ENCODE measurements at places on chromosomes 1 and 21. TPM values are rescaled to one million over a fixed set of nuclear protein-coding genes. Genes with fewer than 3 reads are reported as not detected.

Gene FCGR3B
- total RNA-seq = 3.8 TPM

Gene LPAR3
- total RNA-seq = 13.0 TPM

- no peak for DNase-seq
Observed at GRCh38 chr1:164310166-164310565, 248.8 kb upstream of the PBX1 start.

Gene KRTAP19-3
- total RNA-seq = 0.97 TPM

- DNase-seq = no peak
Observed at GRCh38 chr1:197559244-197559643, 216.0 kb downstream of the DENND1B start.

Gene ARHGEF16
- 11.5 TPM for total RNA-seq

Gene CADM3
- total RNA-seq = 11.0 TPM

GRCh38 chr1:78044796-78045562 is 787 bp upstream of the GIPC2 start:
- DNase-seq = no peak

DNA sequence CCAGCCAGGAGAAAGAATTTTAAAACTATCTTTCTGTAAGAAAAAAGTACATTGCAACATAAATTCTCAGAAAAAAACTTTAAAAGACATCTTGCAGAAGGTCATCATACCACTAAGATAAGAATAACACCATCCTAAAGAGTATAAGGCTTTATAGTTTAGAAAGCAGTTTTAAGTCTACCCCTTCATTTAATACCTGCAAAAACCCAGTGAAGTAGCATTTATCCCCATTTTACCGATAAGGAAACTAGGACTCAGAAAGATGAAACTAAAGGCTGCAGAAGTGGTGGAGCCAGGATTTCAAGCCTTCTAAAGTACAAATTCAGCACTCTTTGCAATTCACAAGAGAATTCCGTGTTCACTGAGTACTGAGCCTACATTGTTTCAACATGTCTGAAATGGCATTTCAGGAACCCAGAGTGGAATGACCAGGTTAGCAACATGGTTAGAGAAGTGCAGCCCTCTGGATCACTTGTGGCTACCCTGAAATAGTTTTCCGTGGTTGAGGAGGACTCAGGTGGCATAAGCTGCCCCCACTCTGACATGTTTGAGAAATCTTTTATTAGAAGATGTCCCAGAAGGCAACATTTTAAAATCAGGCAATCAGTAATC is 6.7 kb downstream of the MYCL start:
- peak; percentile 20 for DNase-seq

GRCh38 chr1:175341631-175342429 is 149.3 kb upstream of the KIAA0040 start:
- no peak for DNase-seq

DNA sequence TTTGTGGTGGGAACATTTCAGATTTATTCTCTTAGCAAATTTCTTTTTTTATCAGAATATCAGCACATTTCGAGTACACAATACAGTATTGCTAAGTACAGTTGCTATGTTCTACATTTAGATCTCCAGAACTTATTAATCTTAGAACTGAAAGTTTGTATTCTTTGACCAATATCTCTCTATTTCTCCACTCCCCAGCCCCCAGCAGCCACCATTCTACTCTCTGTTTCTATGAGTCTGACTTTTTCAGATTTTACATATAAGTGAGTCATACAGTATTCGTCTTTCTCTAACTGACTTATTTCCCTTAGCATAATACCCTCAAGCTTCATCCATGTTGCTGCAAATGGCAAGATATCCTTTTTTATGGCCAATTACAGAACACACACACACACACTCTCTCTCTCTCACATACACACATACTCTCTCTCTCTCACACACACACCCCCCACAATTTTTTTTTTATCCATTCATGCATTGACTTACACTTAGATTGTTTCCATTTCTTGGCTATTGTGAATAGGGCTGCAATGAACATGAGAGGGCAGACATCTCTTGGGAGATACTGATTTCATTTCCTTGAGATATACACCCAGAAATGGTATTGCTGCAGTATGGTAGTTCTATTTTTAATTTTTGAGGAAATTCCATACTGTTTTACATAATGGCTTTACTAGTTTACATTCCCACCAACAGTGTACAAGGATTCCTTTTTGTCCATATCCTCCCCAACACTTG is 15.7 kb downstream of the RPTN start:
- DNase-seq = no peak

- DNase-seq = peak; percentile 72
Observed at GRCh38 chr1:20440785-20441200, 45.2 kb downstream of the CAMK2N1 start.

- DNase-seq = no peak
Observed at GRCh38 chr1:242005866-242006535, 7.1 kb upstream of the MAP1LC3C start.

Gene DYNLT5
- total RNA-seq = not detected

DNA sequence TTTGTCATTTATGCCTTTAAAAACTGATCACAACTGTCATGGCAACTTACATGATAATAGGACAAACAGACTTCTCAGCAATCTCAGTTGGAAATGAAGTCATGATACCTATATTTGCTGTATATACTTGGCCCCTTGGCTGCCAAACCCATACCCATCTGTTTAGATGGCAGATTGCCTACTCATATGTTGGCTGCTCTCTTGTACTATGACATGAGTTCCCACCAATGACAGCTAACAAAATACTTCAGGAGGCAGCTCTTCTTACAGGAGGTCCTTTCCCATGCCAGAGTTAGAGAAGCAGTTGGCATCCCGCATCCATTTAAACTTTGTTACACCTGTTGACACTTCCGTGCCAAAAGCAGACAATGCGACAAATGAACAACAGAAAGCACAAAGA is 603.1 kb upstream of the ADGRL2 start:
- DNase-seq = no peak

DNA sequence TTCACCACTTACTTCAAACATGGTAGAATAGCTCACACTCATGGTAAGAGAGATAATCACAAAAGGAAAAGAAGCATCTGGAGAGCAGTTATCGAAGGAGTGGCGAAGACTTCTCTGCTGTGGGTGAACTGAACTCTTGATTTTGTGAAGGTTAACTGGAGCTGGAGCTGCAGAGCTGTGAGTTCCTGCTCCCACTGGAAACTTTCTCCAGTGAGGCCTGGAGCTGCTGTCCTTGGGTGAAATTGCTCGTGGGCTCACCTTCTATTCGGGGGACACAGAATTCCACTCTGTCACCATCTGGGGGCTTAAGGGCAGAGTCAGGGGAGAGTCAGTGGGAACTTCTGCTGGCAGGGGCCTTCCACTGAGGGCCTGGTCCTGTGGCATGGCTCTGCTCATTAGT is 45.9 kb downstream of the MAB21L3 start:
- DNase-seq = no peak

Gene SYF2
- total RNA-seq = 61.4 TPM

DNA sequence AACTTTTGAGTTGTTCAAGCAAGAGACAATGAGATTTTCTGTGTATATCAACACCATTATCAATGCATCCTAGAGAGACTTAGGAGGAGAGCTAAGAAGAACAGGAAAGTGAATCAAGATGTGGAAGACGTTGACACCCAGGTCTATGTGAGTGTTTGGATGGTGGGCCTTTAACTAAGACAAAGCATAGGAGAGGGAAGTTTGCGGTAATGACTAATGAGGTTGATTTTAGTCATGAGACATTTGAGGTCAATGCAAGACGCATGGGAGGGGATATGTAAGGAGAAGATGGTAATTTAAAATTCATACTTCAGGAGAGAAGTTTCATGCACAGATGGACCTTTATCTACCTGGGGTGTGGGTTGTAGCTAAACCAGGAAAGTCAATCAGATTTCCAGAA is 269.6 kb downstream of the VAV3 start:
- DNase-seq = no peak

GRCh38 chr1:217115404-217116380 is 392.5 kb upstream of the ESRRG start:
- no peak for DNase-seq

GRCh38 chr1:200161801-200162200 is 134.3 kb downstream of the NR5A2 start:
- no peak for DNase-seq

Gene ZSWIM5
- total RNA-seq = 1.9 TPM

GRCh38 chr1:150186789-150187559 is 37.3 kb downstream of the PLEKHO1 start:
- no peak for DNase-seq

DNA sequence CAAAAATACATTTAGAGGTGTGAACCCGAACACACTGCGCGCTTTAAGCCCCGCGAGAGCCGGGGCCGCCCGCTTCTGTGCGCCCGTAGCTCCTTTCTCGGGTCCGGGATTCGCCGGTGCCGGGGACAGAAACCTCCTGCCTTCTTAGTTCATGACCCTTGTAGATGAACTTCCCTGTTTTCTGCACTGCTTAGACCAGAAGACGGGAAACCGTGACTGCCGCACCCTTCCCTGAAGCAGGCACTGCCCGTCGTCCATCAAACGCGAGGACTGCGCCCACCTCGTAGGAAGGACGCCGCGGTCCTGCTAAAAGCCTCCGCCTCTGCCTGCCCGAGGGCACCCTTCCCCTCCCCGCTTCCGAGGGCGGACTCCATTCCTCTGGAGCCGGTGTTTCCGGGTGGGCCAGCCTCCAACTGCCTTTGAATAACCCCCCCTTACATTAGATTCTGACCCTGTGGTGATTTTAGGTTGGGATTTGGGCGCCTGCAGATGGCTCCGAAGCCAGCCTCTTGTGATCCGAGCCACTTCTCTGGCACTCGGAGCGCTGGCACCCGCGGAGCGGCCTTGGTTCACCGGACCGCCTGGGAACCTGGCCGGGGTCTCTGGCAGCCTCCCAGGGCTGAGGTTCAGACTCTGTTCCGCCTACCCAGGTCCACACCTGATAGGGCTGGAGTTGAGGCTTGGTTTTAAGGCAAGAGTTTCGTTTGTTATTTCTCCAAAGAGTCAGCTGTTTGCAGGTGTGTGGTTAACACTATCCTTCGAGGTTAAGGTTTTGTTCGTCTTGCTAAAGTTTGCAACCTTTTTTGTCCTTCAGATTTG is 1.2 kb upstream of the PTTG1IP start:
- peak; percentile 60 for DNase-seq

Gene KIF17
- total RNA-seq = 3.2 TPM

Gene LCE1E
- 91.9 TPM for total RNA-seq

GRCh38 chr1:69679965-69680364 is 112.2 kb downstream of the LRRC7 start:
- DNase-seq = no peak

- DNase-seq = no peak
Observed at GRCh38 chr1:97074771-97075170, 353.2 kb downstream of the PTBP2 start.

- DNase-seq = no peak
Observed at GRCh38 chr1:187374082-187374481, 545.3 kb downstream of the PLA2G4A start.

DNA sequence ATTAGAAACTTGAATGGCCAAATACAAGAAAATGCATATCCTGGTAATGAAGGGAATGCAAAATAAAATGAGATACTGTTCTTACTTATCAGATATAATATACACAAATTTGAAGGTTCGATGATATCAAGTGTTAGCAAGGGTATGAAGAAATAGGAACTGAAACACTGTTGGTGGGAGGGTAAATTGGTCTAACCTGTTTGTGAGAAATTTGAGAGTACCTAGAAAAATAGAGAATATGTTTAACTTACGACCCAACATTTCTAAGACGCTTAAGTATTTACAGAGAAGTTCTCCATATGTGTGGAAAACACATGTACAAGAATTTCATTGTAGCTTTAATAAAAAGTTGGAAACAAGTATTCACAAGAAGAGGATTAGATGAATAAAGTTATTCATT is 25.9 kb downstream of the ATG4C start:
- no peak for DNase-seq

Gene MRPL39
- total RNA-seq = 22.0 TPM

Gene RABIF
- 6.5 TPM for total RNA-seq

- DNase-seq = no peak
Observed at GRCh38 chr1:200338451-200338850, 71.4 kb downstream of the ZNF281 start.

GRCh38 chr1:22236166-22236565 is 93.3 kb upstream of the WNT4 start:
- no peak for DNase-seq

- DNase-seq = peak; percentile 87
Observed at GRCh38 chr1:63731117-63732043, 42.4 kb upstream of the ROR1 start.

Gene SHISAL2A
- not detected for total RNA-seq

Gene SPRR3
- not detected for total RNA-seq

GRCh38 chr1:50847303-50847702 is 112.8 kb downstream of the FAF1 start:
- no peak for DNase-seq

DNA sequence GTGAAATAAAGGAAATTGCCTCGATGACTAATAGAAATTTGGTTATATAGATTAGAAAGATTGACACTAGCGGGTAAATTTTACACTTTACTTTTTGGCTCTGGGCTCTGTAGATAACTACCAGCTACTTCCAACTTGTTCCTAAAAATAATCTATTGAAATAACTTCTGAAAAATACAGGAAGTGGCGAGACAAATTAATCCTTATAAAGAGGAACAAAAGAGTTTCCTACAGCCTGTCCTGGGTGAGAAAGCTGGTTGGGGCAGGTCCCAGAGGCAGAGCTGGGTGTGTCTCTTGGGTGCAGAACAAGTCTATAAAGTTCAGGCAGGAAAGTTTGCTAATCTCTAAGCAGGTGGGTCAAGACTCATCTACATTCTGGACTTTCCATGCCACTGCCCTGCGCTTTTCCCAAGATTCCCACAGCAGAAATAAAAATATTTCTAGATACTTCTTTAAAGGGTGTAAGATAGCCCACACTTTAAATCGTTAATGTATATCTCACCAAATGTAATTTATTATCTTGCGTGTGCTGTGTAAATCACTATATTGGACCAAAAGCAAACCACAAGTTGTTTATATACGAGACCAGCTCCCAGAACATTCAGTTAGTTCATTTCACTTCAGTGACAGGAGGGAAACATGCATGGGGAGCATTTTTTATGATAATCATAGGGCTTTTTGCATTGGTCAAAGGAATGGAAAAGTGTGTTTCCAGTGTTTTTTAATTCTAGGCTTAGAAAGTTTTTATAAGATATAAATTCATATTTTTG is 70.1 kb upstream of the NRIP1 start:
- DNase-seq = no peak

Gene SAMD13
- total RNA-seq = 0.88 TPM

Gene VWA5B1
- total RNA-seq = not detected

DNA sequence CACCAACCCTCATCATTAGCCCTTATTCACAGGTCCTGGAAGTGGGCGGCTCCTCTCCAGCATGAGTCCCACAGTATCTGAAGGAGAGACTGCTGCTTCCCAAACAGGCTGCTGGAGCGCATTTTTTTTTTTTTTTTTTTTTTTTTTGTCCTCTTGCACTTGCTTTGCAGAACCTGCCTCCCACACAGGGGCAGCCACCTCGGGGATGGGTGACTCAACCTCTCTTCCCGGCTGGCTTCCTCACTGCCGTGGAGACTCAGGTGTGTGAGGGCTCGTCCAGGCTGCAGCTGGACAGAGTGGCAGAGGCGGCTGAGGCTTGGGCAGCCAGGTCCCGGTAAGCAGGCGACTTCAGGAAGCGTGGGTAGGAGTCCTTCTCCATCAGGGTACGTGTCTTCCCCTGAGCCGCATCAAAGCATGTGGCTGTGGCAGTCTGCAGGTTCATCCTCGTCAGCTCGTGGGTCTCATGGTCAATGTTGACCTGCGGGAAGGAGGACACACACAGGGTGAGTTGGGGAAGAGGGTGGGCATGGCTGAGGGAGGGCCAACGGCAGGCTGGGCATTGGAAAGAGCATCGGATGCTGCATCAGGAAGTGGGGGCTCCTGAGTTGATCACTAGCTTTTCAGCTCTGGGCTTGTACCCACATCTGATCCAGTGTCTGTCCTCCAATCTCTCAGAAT is 4.0 kb downstream of the RGS16 start:
- no peak for DNase-seq

- no peak for DNase-seq
Observed at GRCh38 chr1:17097787-17098186, 21.5 kb downstream of the PADI2 start.

All from lower leg skin (tissue), 4 donors.